ENCODE measurements at places on chromosomes 11 and 22.

DNA sequence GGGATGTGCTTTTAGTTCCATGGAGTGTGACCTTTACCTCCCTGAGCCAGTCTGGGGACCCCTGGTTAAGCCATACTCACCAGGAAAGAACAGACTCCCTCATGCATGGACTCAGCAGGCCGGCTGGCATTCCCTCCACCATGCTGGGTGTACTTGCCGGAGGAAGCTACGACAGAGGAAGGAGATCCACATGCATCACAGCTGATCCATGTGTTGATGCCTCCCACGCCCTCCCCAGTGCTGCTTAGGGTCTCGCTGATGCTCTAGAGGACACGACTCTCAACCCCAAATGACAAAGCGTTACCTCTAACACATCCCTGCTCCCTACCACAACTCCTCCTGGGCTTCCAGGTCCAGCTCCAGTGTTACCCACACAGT is 39.8 kb downstream of the GAB4 start:
- DNase-seq, result no peak

DNA sequence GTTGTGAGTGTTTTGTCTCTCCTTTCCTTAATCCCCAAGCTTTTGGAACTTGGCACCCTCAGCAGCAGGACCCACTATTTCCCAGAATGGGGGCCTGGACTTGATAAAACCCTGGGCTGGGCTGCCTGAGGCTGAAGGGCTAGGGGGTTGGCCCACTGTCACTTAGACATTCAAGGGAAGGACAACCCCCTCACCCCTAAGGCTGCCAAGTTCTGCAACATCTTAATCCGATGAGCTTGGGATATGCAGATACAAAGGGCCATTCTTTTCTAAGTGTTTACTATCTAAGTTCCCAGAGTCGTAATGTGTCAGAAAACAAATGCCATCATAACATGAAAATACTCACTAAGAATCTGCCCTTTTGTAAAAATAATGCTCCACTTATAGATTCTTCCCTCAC is 42.9 kb downstream of the IRAG1 start:
- no peak for DNase-seq

DNA sequence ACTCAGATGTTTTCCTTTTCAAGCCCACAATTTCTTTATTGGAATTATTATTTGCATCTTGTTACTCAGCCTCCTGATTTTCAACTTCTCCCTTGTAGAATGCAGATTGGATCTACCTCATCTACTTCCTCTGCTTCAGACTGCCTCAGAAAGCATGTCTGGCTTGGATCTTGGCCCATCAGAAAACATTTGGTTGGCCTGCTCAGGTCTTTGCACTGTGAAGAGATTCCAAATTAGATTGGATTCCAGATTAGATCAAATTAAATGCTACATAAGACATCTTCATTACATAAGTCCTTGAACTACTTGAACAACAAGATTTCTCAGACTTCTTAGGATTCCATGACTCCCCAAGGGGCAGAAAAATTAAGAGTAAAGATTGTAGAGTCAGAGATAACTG is 358.0 kb downstream of the DLG2 start:
- no peak for DNase-seq

DNA sequence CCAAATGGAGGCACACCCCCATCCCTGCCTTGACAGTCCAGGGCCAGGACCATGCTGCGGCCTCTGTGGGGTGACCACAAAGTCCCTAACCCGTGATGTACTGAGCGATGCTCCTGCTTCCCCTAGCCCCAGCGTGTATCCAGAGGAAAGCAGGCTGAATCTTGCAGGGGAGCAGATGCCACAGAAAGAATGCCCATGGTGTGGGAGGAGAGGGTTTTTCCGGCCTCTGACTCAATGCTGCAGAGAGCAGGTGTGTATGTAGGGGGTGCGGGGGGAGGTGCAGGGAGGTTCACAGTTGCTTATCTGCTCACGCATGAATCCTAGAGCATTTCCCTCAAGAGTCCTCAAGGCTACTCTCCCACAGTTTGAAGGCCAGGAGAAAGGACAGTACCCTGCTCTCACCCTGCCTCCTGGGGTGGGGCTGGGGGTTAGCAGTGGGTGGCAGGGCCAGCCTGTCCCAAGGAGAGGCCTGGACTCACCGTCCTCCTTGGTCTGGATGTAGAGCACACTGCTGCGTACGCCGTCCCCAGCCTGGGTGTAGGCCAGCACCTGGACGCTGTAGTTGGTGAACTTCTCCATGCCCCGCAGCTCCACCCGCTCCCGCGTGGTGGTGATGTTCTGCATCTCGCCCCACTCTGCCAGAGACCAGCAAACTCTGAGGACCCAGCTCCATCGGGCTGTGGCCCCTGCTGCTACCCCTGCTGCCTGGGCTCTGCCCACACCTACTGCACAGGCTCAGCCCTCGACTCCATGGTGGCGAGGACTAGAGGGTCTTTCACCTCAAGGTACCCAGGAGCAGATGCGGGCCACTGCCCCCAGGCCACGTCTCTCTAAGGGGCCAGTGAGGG is 130.8 kb downstream of the CEP164 start:
- DNase-seq, result no peak

DNA sequence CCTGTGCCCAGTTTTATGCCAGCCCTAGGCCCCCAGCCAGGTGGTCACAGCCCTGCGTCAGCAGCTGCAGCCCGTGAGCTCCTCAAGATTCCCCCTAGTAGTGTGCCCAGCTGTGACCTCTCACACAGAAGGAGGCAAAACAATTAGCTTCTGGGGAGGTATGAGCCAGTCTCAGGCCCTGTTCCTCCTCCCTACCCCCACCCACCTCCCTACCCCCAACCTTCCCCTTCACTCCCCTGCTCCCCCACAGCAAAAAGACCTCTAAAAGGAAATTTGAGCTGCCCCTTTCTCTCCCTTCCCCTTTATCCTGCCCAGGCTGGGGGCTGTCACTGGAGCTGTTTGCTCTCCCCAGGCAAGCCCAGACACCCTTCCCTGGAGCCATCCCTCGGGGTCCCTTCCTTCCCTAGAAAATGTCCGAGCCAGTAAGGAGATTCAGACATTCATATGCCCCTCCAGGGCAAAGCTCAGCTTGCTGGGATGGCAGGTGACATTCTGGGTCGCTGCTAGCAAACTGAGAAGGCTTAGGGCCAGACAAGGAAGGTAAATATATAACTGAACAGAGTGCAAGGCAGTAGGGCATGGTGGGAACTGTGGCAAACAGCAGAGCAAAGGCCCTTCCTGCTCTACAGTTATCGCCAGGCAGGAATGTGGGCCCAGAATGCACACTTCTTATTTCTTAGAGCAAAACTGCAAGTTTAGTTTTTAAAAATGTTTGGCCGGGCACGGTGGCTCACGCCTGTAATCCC is 300.2 kb downstream of the MN1 start:
- no peak for DNase-seq

DNA sequence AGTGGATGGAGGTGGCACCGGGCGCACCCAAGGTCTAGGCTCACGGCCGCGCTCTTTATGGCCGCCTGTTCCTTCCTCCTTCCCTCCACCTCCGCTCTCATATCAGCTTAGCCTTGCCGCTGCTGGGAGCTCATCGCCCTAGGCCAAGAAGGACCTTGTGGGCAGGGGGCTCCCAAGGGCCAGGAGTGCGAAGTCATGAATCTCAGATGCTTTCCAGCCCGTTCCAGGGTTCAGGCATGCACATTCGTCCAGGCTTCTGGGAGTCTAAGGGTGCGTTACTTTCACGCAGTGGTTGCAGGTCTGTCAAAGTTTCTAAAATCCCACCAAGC is 4.1 kb upstream of the GALR3 start:
- no peak for DNase-seq

GRCh38 chr11:121358760-121359159 is 66.2 kb downstream of the SC5D start:
- DNase-seq, result no peak

DNA sequence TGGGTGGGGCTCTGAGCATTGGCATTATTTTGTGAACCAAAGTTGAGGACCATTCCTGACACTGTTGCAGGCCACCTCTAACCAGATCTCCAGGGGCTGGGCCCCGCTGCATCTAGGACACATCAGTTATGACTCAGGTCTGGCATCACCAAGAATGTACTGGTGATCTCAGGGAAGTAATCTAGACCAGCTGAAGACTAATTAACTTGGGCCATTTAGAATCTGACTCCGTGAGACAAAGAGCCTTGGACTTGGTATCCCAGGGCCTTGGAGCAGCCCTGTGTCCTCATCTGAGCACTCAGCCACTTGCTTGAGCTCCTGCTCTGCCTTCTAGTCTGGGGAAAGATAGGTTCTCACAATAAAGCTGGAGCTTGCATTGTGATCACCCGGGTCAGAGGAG is 200.6 kb downstream of the KIRREL3 start:
- no peak for DNase-seq
